SK-MEL-5 (cell line): ENCODE measurements at places on chromosomes 16 and 17. TPM values are rescaled to one million over a fixed set of nuclear protein-coding genes. Genes with fewer than 3 reads are reported as not detected.

DNA sequence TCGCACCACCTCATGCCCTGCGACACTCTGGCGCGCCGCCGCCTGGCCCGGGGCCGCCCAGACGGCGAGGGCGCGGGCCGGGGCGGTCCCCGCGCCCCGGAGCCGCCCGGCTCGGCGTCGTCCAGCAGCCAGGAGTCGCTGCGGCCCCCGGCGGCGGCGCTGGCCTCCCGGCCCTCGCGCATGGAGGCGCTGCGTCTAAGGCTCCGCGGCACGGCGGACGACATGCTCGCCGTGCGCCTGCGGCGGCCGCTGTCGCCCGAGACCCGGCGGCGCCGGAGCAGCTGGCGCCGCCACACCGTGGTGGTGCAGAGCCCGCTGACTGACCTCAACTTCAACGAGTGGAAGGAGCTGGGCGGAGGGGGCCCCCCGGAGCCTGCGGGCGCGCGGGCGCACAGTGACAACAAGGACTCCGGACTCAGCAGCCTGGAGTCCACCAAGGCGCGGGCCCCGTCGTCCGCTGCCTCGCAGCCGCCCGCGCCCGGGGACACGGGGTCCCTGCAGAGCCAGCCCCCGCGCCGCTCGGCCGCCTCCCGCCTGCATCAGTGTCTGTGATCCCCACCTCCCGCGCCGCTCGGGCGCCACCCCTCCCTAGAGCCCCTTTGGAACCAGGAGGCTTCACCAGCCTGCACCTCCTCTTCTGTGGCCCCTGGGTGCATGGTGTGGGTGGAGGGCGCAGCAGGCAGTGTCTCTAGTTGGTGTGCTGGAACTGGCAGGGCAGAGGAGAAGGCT is 82.3 kb downstream of the ARHGAP23 start:
- peak; percentile 15 for DNase-seq

GRCh38 chr16:77328768-77329167 is 106.1 kb downstream of the ADAMTS18 start:
- no peak for DNase-seq

GRCh38 chr17:16329519-16330271 is 23.6 kb downstream of the CENPV start:
- no peak for DNase-seq

DNA sequence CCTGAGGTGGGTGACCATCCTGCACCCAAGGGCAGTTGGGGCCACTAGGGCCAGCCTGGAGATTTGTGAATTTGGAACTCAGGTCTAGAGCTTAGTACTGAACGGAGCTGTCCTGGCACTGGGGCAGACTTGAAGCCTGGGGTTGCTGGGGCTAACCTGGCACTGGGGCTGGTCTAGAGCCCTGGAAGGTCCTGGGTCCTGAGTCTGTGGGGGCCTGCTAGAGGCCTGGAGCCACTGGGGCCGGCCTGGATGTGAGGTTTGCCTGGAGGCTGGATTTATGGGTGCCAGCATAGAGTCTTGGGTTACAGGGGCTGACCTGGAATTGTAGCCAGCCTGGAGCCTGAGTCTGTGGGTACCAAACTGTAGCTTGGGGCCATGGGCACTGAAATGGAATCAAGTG is 1216.9 kb downstream of the CDH11 start:
- DNase-seq: no peak

DNA sequence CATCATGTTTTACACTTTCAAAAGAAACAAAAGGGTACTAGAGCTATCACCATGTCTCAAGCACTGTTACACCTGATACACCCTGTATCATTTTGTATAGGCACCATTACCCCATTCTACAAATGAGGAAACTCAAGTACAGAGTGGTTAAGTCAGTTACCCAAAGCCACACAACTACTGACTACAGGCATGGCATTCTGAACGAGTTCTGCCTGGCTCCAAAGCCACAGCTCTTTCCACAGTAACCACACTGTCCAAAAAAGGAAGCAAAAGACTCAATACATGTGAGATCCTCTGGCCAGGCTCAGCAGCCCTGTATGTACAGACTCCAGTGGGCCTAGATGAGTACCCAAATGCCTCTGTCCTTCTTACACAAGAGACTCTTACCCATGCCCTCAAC is 4.7 kb downstream of the DYNC1LI2 start:
- DNase-seq: peak; percentile 9

DNA sequence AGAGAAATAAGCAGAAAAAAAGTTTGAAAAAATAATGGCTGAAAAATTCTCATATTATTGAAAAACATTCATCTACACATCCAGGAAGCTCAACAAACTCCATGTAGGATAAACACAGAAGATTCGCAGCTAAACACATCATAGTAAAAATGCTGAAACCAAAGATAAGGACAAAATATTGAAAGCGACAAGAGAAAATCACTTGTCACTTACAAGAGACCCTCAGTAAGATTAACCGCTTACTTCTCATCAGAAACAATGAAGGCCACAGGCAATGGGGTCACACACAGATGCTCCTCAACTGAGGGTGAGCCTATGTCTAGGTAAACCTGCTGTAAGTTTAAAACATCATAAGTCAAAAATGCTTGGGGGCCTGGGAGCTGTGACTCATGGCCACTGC is 38.1 kb upstream of the METRNL start:
- no peak for DNase-seq

DNA sequence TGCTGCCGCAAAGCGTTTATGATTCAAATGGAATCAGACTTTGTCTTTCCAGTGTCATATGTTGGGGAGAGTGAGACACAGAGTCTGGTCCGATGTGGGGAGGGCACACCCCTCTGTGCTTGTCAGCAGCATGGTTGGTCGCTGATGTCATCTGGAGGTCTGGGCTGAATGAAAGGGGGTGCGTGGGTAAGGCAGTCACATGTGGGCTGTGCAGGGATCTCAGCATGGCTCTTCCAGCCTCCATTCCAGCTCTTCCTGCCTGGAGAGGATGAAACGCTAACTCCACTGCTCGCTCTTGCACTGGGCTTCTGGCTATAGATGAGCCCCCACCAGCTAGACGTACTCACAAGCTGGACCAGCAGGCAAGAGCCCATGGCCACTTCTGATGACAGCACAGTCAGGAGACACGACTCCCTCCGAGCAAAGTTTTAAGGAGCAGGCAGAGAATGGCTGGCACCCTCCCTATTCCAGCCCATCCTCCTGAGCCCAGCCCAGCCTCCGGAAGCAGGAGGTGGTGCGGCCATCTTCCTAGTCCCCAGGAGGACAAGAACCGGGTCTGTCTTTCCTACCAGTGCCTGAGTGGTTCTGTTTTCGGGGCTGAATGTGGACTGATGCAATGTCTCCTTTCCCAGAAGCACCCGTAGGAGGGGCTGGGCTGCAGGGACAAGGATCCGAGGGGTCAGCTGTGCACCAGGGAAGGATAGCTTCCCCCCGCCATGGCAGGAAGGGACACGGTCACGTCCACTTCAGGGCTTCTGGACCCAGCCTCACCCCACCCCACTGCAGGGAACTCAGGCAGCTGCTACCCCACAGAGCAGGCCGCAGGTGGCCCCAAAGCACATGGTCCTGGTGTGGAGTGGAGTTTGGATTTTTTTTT is 41.5 kb upstream of the CBFA2T3 start:
- no peak for DNase-seq

- DNase-seq: no peak
Measured at GRCh38 chr17:40610359-40610758, 37.3 kb downstream of the SMARCE1 start.

DNA sequence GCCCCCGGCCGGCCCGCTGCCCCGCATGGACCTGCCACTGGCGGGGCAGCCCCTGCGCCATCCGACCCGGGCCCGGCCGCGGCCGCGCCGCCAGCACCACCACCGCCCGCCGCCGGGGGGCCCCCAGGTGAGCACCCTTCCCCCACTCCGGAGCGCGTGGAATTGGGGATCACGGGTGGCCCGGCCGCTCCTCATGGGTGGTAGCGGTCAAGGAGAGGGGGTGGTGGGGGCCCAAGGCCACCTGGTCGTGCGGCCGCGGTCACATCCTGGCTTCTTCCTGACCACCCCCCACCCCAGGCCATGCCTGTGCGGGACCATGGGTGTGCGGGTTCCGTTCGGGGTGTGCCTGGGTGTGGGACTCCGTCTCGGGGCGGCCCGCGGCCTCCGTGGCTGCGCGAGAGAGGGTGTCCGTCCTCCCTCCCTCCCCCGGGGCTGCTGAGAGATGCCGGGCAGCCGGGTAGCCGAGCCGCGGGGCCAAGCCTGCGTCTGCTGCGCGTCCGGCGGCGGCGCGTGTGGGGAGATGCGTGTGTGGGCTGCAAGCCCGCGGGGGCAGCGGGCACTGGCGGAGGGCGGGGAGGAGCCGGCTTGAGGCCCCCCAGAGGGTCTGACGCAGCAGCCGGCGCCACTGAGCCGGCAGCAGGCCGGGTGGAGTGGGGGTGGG is 6.8 kb downstream of the ACD start:
- no peak for DNase-seq

- DNase-seq: peak; percentile 25
Measured at GRCh38 chr17:58193641-58194255, 1.2 kb downstream of the EPX start.

- DNase-seq: peak; percentile 23
Measured at GRCh38 chr16:27745348-27745747, 195.4 kb downstream of the KATNIP start.

DNA sequence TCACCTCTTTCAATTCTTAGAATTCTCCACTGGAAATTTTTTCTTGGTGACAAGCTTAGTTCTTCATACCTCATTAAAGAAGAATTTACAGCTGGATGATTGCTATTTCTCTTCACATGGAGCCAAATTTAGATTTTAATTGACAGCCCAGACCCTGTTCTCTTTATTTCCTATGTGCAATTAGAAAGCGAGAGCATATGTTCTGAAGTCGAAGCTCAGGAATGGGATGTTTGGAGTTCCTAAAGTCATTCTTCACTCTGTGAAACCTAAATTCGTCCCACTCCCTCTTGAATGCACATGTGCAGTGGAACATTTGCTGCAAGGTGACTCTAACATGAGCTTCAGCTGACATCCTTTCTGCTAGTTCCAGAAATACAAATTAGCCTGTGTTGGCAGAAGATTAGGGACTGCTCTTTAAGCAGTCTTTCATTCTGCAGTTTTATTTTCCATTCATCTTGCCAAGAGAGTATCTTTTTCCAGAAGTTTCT is 129.3 kb upstream of the KCNJ16 start:
- DNase-seq: no peak

The SSTR5 gene
- total RNA-seq: not detected in 2 replicates

The ZNF469 gene
- not detected in 2 replicates for total RNA-seq

The CEMP1 gene
- total RNA-seq: not detected in 2 replicates

- DNase-seq: peak; percentile 51
Measured at GRCh38 chr17:29149431-29150064, 30.6 kb downstream of the MYO18A start.

The STX1B gene
- total RNA-seq: 0.13 TPM in 1 of 2 replicates, not detected in the other

DNA sequence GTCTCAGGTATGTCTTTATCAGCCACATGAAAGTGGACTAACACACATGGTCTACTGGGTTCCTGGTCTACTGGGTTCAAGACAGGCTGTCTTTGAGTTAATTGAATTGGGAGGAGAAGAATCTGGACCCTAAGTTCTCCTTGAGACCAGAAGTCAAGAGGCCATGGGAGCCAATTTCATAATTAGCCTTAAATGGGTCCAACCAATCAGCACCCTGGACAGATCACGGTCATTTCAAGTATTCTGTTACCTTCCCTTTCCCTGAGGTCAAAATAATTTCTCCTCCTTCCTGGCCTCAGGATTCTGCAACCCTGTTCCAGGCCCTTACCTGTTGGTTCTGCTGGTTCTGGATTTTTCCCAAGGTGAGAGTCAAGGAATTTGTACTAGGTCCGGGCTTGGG is 23.8 kb downstream of the OSBPL7 start:
- DNase-seq: no peak

DNA sequence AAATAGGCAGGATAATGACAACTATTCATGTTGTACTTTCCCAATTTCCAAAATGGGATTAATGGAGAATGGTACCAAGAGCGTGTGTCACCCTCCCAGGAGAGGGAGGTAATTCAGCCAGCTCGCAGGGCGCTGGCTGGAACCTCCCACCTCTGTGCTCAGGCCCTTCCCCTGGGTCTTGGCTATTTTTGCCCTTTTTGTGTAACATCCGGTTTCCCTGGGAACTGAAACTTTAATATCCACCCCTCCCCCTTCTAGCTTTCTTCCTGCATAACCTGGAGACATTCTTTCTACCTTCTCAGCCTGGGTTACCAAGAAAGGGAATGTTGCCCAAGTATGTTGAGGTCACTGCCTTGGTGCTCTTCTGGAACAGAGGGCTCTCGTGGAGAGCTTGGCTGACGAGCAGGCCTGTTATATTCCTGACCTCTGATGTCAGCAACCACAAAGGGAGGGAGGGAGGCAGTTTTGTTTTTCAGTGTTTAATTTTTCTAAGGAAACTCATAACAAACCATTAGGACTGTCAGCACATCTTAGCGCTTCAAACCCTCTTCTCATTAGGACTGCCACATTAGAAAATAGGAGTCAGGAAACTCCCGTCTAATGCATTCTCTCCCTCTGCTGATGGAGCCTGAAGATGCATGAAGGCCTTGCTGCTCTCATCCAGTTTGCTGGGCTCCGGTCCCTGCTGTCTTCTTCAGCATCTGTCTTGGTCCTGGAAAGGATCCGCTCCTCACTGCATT is 25.6 kb downstream of the ITGB3 start:
- DNase-seq: peak; percentile 64

The HAS3 gene
- total RNA-seq: 0.05 and 0.32 TPM in 2 replicates

The OR1A1 gene
- not detected in 2 replicates for total RNA-seq

The KAT8 gene
- total RNA-seq: 26.9 and 34.3 TPM in 2 replicates

The GDPD3 gene
- total RNA-seq: 0.34 TPM in 1 of 2 replicates, not detected in the other

The ZNF423 gene
- total RNA-seq: 0.03 TPM in 1 of 2 replicates, not detected in the other

GRCh38 chr16:87701505-87701921 is 64.3 kb downstream of the KLHDC4 start:
- DNase-seq: no peak

GRCh38 chr17:15233022-15233805 is 31.9 kb downstream of the PMP22 start:
- peak; percentile 66 for DNase-seq

The IGF2BP1 gene
- 8.6 and 9.4 TPM in 2 replicates for total RNA-seq

- DNase-seq: no peak
Measured at GRCh38 chr17:29176558-29177351, 3.4 kb downstream of the MYO18A start.

GRCh38 chr17:42509409-42509808 is 26.6 kb upstream of the NAGLU start:
- no peak for DNase-seq

The HSPB9 gene
- not detected in 2 replicates for total RNA-seq

DNA sequence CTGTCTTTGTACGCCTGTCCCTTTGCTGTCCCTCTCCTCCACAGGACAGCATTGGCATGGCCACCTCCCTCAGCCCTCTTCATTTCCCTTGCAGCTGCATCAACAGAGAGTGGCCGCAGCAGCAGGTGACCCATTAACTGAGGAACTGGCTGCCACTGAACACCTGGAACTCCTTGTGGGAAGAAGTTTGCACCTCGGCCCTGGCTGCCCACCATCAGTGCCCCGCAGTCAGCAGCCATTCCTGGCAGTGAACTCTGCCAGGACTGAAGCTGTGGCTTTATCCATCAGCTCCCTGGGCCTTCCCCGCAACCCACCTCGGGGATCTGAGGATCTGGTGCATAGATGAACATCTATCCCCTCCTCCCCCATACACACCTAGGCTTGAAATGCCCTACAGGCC is 13.1 kb upstream of the RNF135 start:
- no peak for DNase-seq

The KRTAP16-1 gene
- not detected in 2 replicates for total RNA-seq

GRCh38 chr17:19414396-19415280 is 3.6 kb downstream of the RNF112 start:
- no peak for DNase-seq

GRCh38 chr17:70552982-70553334 is 383.6 kb downstream of the KCNJ2 start:
- DNase-seq: no peak

The SLC5A11 gene
- 0.05 TPM in 1 of 2 replicates, not detected in the other for total RNA-seq

The CRK gene
- total RNA-seq: 80.7 and 87.1 TPM in 2 replicates
